ENCODE measurements at places on chromosomes 5 and 9. TPM values are rescaled to one million over a fixed set of nuclear protein-coding genes. Genes with fewer than 3 reads are reported as not detected.

- H3K4me1 ChIP-seq: no peaks in the 10 kb centered on the region
- no peak for DNase-seq
- no peak overlapping the region for H3K27ac ChIP-seq
- H3K36me3 ChIP-seq: peaks cover 44% of the 10 kb centered on the region
- H3K4me3 ChIP-seq: no peak overlapping the region
- H3K27me3 ChIP-seq: no peaks in the 10 kb centered on the region
Observed at GRCh38 chr5:252546-252945, 18.9 kb upstream of the PDCD6 start.

- H3K4me1 ChIP-seq: no peaks in the 10 kb centered on the region
- no peak overlapping the region for H3K4me3 ChIP-seq
- H3K27me3 ChIP-seq: no peaks in the 10 kb centered on the region
- no peak overlapping the region for H3K27ac ChIP-seq
- no peaks in the 10 kb centered on the region for H3K36me3 ChIP-seq
Observed at GRCh38 chr5:65072850-65073249, 304.1 kb downstream of the CWC27 start.

The FAM153A gene
- total RNA-seq: 0.55 TPM

The GABRG2 gene
- 0.81 TPM for total RNA-seq

The SLCO6A1 gene
- 2.0 TPM for total RNA-seq

- H3K27me3 ChIP-seq: no peaks in the 10 kb centered on the region
- H3K36me3 ChIP-seq: no peaks in the 10 kb centered on the region
Observed at GRCh38 chr5:141664733-141665461, 13.7 kb upstream of the FCHSD1 start.

The PTGDS gene
- not detected for total RNA-seq

- no peaks in the 10 kb centered on the region for H3K36me3 ChIP-seq
- peak overlapping the region; percentile 82 for H3K4me3 ChIP-seq
- peaks cover 52% of the 10 kb centered on the region for H3K4me1 ChIP-seq
- H3K27ac ChIP-seq: peak overlapping the region; percentile 96
Observed at GRCh38 chr9:33167972-33168461, 881 bp upstream of the B4GALT1 start.

GRCh38 chr9:72874344-72874743 is 78.5 kb downstream of the ALDH1A1 start:
- no peak overlapping the region for H3K4me3 ChIP-seq
- no peak for DNase-seq
- no peak overlapping the region for H3K27ac ChIP-seq

DNA sequence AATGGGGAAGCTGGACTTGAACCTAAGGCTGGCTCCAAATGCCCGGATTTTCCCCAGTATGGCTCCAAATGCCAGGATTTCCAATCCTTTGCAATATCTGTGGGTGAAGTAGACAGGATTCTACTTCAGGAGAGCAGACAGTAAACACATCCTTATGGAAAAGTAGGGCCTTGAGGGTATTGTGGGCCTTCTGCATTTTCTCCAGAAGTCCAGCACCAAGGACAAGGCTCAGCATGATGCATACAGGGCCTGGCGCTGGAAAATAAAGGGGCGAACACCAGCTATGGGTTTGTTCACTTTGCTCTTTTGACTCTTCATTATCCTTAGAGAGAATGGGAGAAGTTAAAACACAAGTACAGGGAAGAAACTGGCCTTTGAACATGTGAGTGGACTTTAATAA is 347.5 kb downstream of the SEMA5A start:
- H3K4me1 ChIP-seq: no peaks in the 10 kb centered on the region
- H3K27me3 ChIP-seq: no peaks in the 10 kb centered on the region
- no peak overlapping the region for H3K4me3 ChIP-seq
- no peak overlapping the region for H3K27ac ChIP-seq

GRCh38 chr5:172959824-172960799 is 888 bp downstream of the RPL26L1 start:
- H3K36me3 ChIP-seq: peaks cover 6% of the 10 kb centered on the region
- no peak for DNase-seq
- peak overlapping the region; percentile 87 for H3K4me3 ChIP-seq

The PDCD1LG2 gene
- not detected for total RNA-seq

The ADAMTS2 gene
- 2.1 TPM for total RNA-seq

GRCh38 chr5:64688391-64688790 is 1.9 kb upstream of the SHISAL2B start:
- H3K4me1 ChIP-seq: peaks cover 4% of the 10 kb centered on the region
- peaks cover 71% of the 10 kb centered on the region for H3K27me3 ChIP-seq
- H3K4me3 ChIP-seq: no peak overlapping the region
- H3K36me3 ChIP-seq: no peaks in the 10 kb centered on the region

Data from progenitor cell of endocrine pancreas (in vitro differentiated cells).